ENCODE measurements at places on chromosomes 5 and 9. TPM values are rescaled to one million over a fixed set of nuclear protein-coding genes. Genes with fewer than 3 reads are reported as not detected.

DNA sequence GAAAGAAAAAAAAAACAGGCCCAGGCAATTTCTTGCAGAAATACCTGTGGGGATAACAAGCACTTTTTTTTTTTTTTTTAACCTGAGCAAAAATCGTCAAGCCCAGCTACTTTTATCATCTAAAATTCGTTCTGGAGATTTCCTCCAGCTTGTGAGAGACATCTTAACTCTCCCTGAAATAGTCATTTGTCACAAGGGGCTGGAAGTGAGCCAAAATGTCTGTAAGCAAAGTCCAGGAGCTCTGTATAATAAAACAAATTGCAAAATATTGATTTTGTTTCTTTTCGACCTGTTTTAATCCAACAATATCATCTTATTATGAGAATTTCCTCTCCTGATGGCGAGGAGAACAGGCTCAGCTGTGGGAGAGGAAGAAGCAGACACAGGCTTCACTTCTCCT, 168.4 kb downstream of the TTLL11 start:
- no peak overlapping the region for H3K27ac ChIP-seq
- DNase-seq: no peak
- H3K4me3 ChIP-seq: no peak overlapping the region
- H3K36me3 ChIP-seq: no peaks in the 10 kb centered on the region
- H3K4me1 ChIP-seq: no peaks in the 10 kb centered on the region

The EPB41L4A gene
- 18.9 TPM for total RNA-seq

- no peak overlapping the region for H3K27ac ChIP-seq
- H3K4me1 ChIP-seq: no peaks in the 10 kb centered on the region
- no peak for DNase-seq
- no peaks in the 10 kb centered on the region for H3K27me3 ChIP-seq
- no peaks in the 10 kb centered on the region for H3K36me3 ChIP-seq
Observed at GRCh38 chr9:82153032-82153431, 164.5 kb downstream of the SPATA31D1 start.

The DPH7 gene
- total RNA-seq: 22.6 TPM

- no peaks in the 10 kb centered on the region for H3K36me3 ChIP-seq
- DNase-seq: no peak
- no peaks in the 10 kb centered on the region for H3K4me1 ChIP-seq
- no peak overlapping the region for H3K27ac ChIP-seq
- H3K27me3 ChIP-seq: no peaks in the 10 kb centered on the region
Observed at GRCh38 chr5:83785176-83785668, 64.6 kb upstream of the HAPLN1 start.

- no peaks in the 10 kb centered on the region for H3K36me3 ChIP-seq
- H3K4me3 ChIP-seq: no peak overlapping the region
- H3K27me3 ChIP-seq: no peaks in the 10 kb centered on the region
- no peaks in the 10 kb centered on the region for H3K4me1 ChIP-seq
Observed at GRCh38 chr5:89270901-89271300, 387.9 kb upstream of the MEF2C start.

DNA sequence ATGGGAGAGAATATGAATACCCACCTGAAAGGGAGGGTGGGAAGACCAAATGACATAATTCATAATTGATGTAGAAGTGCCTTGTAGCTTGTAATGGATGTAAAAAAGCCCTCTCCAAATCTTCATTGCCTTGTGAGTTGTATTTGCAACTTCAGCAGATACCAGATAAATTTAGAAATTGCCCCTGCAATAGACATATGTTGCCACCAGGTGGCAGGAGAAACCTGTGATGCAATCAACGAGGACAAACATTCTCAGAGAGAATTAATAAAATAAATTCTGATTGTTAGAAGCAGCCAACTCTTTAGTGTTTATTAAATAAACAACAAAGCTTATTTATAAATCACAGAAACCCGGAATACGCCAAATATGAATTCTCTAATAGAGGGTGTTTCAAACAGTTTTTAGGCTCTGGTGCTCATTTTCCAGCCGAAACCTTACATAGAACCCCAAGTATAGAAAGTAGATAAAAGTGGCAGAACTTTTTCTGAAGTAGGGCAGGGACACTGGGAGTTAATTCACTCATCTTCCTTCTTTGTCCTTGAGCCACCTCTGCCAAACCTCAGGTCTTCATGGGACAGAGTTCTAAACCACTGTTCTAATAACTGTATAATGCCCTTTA, 147.8 kb downstream of the TMEM38B start:
- H3K4me3 ChIP-seq: no peak overlapping the region
- DNase-seq: no peak
- H3K27ac ChIP-seq: no peak overlapping the region
- H3K27me3 ChIP-seq: no peaks in the 10 kb centered on the region

DNA sequence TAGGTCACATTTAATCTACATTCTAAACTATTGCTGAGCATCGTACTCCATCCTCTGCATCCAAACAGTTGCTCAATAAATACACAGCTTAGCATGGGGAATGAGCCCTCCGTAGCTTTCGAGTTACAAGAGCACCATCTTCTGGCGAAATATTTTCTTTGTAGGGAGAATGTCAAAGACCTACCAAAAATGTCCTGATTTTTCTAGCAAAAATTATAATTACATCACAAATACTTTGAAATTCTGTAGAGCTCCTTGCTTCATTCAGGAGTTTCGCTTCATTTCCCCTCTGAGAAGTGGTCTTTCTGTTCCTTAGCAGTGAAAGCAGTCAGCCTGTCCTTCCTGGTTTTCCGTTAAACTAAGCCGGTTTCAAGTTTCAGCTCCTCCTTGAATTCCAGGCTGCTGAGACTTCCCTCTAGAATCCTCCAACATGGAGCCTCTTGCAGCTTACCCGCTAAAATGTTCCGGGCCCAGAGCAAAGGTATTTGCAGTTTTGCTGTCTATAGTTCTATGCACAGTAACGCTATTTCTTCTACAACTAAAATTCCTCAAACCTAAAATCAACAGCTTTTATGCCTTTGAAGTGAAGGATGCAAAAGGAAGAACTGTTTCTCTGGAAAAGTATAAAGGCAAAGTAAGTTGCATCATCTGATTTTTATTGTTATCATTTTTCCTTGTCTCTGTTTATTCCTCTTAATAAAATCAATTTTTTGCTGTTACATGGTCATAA, at the start of gene GPX8:
GPX8 (plus strand) TSS at position 409 of the 730 bp plus-strand sequence; CDS start at position 431, 22 bp downstream.
- H3K4me3 ChIP-seq: peak within 1 kb of the TSS; percentile 40
- H3K4me1 ChIP-seq: peaks cover 24% of the 10 kb centered on the region
- H3K27me3 ChIP-seq: no peaks in the 10 kb centered on the region
- DNase-seq: no peak

The SMIM33 gene
- total RNA-seq: not detected

The PPIP5K2 gene
- total RNA-seq: 23.3 TPM

GRCh38 chr5:116379306-116379705, 195.3 kb downstream of the SEMA6A start:
- H3K27me3 ChIP-seq: no peaks in the 10 kb centered on the region
- H3K4me1 ChIP-seq: no peaks in the 10 kb centered on the region
- no peak for DNase-seq
- no peak overlapping the region for H3K27ac ChIP-seq
- H3K4me3 ChIP-seq: no peak overlapping the region

- no peak overlapping the region for H3K4me3 ChIP-seq
- H3K36me3 ChIP-seq: no peaks in the 10 kb centered on the region
- no peak overlapping the region for H3K27ac ChIP-seq
Observed at GRCh38 chr5:59354811-59355210, 538.7 kb downstream of the PDE4D start.

DNA sequence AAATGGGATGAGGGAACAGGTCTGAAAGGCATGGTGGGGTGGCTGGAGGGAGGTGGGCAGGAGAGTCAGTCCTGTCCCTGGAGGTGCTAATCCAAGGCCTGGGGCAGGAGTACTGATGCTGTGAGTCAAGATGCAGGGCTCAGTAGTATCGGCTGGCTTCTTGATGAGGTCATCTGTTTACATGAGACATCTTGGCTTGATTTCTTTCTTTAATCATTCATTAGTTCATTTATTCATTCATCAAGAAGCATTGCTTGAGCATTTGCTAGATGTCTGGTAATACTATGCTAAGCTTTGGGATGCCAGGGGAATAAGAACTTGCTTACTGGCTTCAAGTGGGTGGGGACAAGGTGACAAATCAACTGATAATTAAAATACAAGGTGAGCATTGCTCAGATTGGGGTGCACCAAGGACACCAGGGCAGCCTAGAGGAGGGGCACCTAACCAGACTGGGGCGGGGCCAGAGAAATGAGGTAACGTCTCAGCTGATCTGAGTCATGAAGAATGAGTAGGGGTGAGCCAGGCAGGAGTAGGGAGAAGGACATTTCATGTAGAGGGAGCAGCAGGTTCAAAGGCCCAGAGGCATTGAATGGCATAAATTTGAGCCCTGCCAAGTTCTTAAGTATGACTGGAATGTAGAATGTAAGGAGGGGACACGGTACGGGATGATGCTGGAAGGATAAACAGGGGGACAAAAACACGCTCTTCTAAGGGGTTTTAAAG, 88.8 kb downstream of the EGFLAM start:
- DNase-seq: no peak
- H3K36me3 ChIP-seq: no peaks in the 10 kb centered on the region
- H3K27me3 ChIP-seq: no peaks in the 10 kb centered on the region

GRCh38 chr9:92798358-92798757, 33.7 kb upstream of the BICD2 start:
- peaks cover 8% of the 10 kb centered on the region for H3K4me1 ChIP-seq
- H3K27ac ChIP-seq: no peak overlapping the region
- no peak overlapping the region for H3K4me3 ChIP-seq
- no peaks in the 10 kb centered on the region for H3K36me3 ChIP-seq
- no peak for DNase-seq

GRCh38 chr5:134451936-134452505, 40.3 kb upstream of the CDKN2AIPNL start:
- H3K36me3 ChIP-seq: no peaks in the 10 kb centered on the region
- H3K4me3 ChIP-seq: no peak overlapping the region
- H3K27ac ChIP-seq: no peak overlapping the region

The FBP1 gene
- 3.0 TPM for total RNA-seq

- H3K27ac ChIP-seq: no peak overlapping the region
- DNase-seq: no peak
- H3K4me1 ChIP-seq: peaks cover 43% of the 10 kb centered on the region
Observed at GRCh38 chr5:32503261-32503660, 58.7 kb upstream of the ZFR start.

- no peak for DNase-seq
- H3K27ac ChIP-seq: no peak overlapping the region
- no peak overlapping the region for H3K4me3 ChIP-seq
- H3K27me3 ChIP-seq: no peaks in the 10 kb centered on the region
- no peaks in the 10 kb centered on the region for H3K36me3 ChIP-seq
Observed at GRCh38 chr5:101678481-101679193, 617.4 kb downstream of the SLCO4C1 start.
